ENCODE measurements at places on chromosomes 4 and X.

- DNase-seq = no peak
Measured at GRCh38 chrX:112066813-112067212, 15.8 kb downstream of the TRPC5 start.

GRCh38 chr4:156969911-156970310, 1.7 kb downstream of the PDGFC start:
- no peak for DNase-seq

GRCh38 chrX:45743081-45743533, 542.4 kb upstream of the DIPK2B start:
- no peak for DNase-seq

GRCh38 chr4:108906006-108906405, 143.2 kb upstream of the ETNPPL start:
- no peak for DNase-seq

- no peak for DNase-seq
Measured at GRCh38 chrX:8147226-8147625, 23.8 kb downstream of the VCX2 start.

- DNase-seq = no peak
Measured at GRCh38 chrX:31392513-31392912, 320.7 kb upstream of the FTHL17 start.

- DNase-seq = no peak
Measured at GRCh38 chr4:112213091-112213490, 18.5 kb upstream of the AP1AR start.

- no peak for DNase-seq
Measured at GRCh38 chr4:104032896-104033295, 313.1 kb upstream of the TACR3 start.

DNA sequence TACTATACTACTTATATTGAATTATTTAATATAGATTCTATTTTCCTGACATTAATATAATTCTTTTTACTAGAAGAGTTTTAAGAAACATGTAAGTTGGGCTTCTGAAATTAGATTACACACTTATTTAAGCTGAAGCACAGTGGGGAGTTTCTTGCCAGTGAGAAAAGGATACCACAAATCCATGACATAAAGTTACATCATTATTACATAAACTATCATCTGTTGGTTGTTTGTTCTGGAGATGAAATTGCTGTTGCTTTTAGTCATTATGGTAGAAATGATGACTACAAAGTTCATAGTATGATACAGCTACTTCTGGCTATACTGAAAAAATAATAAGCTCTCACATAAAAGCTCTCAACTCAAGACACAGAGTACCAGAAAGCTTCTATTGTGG, 880.4 kb downstream of the PCDH18 start:
- DNase-seq = no peak

GRCh38 chrX:55908661-55909212, 191.2 kb downstream of the RRAGB start:
- DNase-seq = peak; percentile 3

- DNase-seq = no peak
Measured at GRCh38 chr4:13966231-13967195, 339.0 kb upstream of the BOD1L1 start.

GRCh38 chr4:58188316-58188715, 1078.1 kb upstream of the IGFBP7 start:
- DNase-seq = no peak

DNA sequence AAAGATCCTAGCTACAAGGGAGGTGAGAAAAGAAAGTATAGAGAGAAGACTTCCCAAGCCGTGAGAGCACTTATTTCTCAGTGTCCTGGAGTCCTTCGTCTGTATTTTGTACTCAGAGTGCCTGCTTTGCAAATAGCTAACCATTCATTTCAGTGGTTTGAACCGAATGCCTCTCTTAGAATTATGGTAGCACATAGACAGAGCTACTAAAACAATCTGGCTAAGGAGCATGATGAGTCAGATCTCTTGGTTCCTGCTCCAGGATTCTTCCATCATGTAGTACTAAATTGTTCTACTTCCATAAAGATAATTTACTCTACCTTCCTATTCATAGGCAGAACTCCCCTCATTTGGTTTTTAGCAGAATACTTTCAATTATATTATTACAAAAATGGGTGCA, 946.6 kb downstream of the STIM2 start:
- no peak for DNase-seq

- DNase-seq = no peak
Measured at GRCh38 chrX:106905064-106905708, 2.0 kb upstream of the RIPPLY1 start.

DNA sequence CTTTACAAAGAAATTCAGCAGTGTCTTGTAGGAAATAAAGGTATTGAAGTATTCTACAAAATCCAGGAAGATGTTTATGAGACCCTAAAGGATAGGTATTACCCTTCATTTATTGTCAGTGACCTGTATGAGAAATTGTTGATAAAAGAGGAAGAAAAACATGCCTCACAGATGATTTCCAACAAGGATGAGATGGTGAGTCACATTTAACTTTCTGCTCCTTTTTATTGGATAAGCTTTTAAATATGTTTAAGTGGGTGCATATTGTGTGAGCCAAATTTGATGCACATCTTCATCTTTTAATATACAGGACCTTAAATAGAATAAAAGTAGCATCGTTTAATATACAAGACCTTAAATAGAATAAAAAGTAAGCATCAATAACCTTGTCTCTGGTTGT, 72.1 kb downstream of the LRP2BP start:
- DNase-seq = no peak

DNA sequence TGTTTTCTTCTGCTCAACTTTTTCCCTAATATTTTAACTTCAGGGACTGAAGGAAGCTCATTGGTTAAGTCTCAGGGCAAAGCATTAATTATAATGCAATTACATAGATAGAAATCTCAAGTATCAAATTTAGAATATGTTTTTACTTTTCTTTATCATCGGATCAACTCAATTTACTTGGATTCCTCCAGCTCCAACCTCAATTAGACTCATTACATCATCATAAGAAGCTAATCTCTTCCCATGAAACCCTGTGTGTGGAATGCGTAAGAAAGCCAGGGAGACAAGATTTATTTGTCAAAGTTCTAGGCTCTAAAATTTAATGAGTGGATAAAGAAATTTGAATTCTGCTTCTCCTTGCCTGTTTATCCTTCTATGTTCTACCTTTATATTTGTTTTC, 918.4 kb downstream of the ADGRL3 start:
- DNase-seq = no peak

DNA sequence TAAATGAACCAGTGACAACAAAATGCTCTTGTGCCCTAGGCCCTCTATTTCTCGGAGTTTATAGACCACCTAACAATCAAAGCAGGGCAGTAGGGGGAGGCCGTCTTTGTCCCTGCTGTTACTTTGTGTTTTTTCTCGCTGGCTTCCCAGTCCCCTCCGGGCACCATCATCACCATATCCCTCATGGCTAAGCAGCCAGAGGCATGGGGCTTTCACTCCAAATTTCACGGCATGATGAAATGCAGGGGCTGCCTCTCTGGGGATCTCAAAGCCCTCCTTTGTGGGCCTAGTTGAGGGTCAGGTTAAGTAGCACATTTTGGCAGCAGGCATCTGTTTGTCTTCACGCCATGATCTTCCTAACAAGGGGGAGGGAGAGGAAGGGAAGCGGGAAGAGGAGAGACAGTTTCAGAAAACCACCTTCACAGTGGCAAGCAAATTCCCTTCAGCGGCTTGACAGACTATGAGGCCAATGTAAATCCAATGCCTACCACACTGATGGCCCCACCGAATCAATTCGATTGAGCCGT, 91.9 kb downstream of the ANOS1 start:
- no peak for DNase-seq

DNA sequence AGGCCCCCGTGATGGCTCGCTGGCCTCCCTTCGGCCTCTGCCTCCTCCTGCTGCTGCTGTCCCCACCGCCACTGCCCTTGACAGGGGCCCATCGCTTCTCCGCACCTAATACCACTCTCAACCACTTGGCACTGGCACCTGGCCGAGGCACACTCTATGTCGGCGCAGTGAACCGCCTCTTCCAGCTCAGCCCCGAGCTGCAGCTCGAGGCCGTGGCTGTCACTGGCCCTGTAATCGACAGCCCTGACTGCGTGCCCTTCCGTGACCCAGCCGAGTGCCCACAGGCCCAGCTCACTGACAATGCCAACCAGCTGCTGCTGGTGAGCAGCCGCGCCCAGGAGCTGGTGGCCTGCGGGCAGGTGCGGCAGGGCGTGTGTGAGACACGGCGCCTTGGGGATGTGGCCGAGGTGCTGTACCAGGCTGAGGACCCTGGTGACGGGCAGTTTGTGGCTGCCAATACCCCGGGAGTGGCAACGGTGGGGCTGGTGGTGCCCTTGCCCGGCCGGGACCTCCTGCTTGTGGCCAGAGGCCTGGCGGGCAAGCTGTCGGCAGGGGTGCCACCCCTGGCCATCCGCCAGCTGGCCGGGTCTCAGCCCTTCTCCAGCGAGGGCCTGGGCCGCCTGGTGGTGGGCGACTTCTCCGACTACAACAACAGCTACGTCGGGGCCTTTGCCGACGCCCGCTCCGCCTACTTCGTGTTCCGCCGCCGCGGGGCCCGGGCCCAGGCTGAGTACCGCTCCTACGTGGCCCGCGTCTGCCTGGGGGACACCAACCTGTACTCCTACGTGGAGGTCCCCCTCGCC, 3.0 kb downstream of the PLXNB3 start:
- DNase-seq = no peak

Data from CD4-positive, alpha-beta T cell treated with Interleukin-6 for 4 hours (primary cell).